ENCODE measurements at places on chromosomes 3 and 15.

- no peaks in the 10 kb centered on the region for H3K27me3 ChIP-seq
- no peak overlapping the region for H3K27ac ChIP-seq
- H3K36me3 ChIP-seq = no peaks in the 10 kb centered on the region
- H3K4me1 ChIP-seq = no peaks in the 10 kb centered on the region
- no peak overlapping the region for H3K4me3 ChIP-seq
Measured at GRCh38 chr15:70361106-70361505, 263.4 kb upstream of the TLE3 start.

DNA sequence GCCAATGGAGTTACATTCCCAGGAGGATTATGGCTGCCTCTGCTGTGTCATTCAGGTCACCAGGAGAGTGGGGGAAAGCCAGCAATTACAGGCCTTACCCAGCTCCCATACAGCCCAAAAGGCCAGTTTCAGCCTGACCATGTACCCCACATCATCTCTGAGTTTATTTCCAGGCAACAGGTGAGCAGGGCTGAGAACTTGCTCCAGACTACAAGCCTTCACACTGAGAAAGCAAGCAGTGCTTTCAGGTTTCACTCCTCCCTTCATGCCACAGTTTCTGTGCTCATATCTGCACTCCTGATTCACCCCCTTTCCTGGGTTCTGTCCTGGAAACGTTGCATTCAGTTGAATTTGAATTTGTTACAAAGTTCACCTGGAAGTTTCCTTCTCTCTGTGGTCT, 68.1 kb upstream of the ABI3BP start:
- H3K27ac ChIP-seq = no peak overlapping the region
- no peaks in the 10 kb centered on the region for H3K36me3 ChIP-seq
- H3K27me3 ChIP-seq = no peaks in the 10 kb centered on the region
- DNase-seq = no peak
- H3K4me1 ChIP-seq = no peaks in the 10 kb centered on the region

DNA sequence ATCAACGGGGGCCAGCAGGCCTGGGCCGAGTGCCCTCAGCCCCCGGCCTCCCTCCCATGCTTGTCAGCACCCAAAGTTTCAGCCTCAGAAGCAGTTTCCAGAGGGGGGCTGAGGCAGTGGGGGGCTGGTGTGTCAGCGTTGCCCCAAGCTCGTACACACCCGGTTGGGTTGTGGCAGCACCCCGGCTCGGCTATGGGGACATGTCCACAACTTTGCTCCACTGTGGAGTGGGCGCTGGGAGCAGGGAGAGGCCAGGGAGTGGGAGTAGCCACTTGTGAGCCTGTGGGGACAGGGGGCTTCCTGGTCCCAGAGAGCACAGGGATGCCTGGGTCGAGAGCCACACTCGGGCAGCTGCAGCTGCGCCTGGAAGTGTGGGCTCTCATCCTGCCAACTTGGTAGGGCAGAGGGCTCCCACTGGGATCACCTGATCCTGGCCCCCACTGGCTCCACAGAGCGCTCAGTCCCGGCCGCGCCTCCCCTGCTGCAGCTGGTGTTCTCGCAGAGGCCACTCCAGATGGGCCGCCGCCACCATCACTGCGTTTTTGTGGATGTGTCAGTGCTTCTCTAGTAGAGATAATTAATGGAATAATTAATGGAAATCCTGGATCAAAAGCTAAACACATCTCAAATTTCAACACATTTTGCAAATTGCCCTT, 75.1 kb downstream of the NR1D2 start:
- no peaks in the 10 kb centered on the region for H3K36me3 ChIP-seq
- H3K27ac ChIP-seq = no peak overlapping the region
- no peaks in the 10 kb centered on the region for H3K4me1 ChIP-seq
- H3K27me3 ChIP-seq = no peaks in the 10 kb centered on the region
- DNase-seq = no peak
- no peak overlapping the region for H3K4me3 ChIP-seq

DNA sequence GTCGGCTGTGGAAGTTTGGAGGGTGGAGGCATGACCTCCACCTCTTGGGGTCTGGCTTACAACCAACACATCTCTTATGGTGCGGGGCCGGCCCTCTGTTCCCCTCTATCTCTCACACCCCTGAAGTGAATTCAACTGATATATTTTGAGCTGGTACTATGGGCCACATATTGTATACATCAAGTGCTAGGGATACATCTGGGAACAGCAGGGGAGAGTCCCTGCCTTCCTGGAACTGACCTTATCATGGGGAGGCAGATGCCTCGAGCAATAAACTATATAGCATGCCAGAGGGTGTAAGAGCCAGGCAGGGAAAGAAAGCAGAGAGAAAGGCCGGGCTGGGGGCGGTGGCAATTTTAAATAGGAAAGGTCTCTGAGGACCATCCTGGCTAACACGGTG, 60.4 kb upstream of the TRPM1 start:
- H3K4me1 ChIP-seq = peaks cover 4% of the 10 kb centered on the region
- H3K4me3 ChIP-seq = no peak overlapping the region
- no peaks in the 10 kb centered on the region for H3K36me3 ChIP-seq

DNA sequence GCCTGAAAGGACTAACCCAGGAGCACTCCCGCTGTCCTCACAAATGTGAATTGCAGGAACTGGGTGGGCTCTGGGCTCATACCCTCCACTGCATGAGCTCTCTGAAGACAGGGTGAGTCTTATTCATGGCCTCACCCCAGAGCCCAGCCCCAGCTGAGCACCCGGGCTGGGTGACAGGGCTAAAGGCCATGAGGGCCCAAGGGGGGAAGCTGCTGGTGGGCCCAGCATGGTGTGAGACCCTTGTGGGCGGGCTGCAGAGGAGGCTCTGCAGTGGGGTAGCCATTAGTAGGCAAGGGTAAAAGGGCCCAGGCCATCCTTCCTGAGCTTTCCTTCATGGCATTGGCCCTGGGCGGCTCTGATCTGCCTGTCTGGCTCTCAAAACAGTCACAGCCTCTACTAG, 30.3 kb downstream of the SRPRB start:
- H3K27ac ChIP-seq = no peak overlapping the region
- H3K36me3 ChIP-seq = no peaks in the 10 kb centered on the region
- H3K4me1 ChIP-seq = no peaks in the 10 kb centered on the region
- no peak overlapping the region for H3K4me3 ChIP-seq
- H3K27me3 ChIP-seq = no peaks in the 10 kb centered on the region

GRCh38 chr15:74253211-74253921, 17.2 kb downstream of the CCDC33 start:
- peak; percentile 22 for DNase-seq
- H3K27me3 ChIP-seq = no peaks in the 10 kb centered on the region
- no peak overlapping the region for H3K4me3 ChIP-seq

GRCh38 chr15:48696627-48697312, 51.3 kb upstream of the FBN1 start:
- no peaks in the 10 kb centered on the region for H3K36me3 ChIP-seq
- H3K4me3 ChIP-seq = no peak overlapping the region
- no peaks in the 10 kb centered on the region for H3K4me1 ChIP-seq
- H3K27me3 ChIP-seq = no peaks in the 10 kb centered on the region
- no peak overlapping the region for H3K27ac ChIP-seq

DNA sequence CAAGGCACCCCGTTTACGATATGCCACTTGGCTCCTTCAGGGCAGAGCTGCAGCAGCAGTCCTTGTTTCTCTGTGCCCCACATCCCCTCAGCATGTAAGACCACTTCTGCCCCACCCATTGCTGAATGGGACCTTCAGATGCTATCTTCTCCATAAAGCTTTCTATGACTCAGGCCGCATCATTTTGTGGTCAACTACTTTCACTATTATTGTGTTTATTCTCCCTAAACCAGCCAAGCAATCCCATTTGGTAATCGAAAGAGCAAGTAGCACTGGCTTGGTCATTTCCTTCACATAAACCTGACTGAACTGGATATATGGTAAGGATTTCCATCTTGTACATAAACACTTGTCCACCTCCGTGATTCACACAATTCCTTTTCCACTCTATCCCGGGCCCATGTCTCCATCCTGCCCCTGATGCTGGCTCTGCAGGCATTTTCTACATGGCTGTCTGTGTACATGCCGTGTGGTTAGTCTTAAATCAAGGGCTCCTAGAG, 25.7 kb downstream of the LIPC start:
- no peaks in the 10 kb centered on the region for H3K27me3 ChIP-seq
- H3K36me3 ChIP-seq = no peaks in the 10 kb centered on the region
- H3K27ac ChIP-seq = peak overlapping the region; percentile 64

GRCh38 chr15:39462691-39463090, 118.2 kb upstream of the THBS1 start:
- H3K4me3 ChIP-seq = no peak overlapping the region
- peaks cover 6% of the 10 kb centered on the region for H3K4me1 ChIP-seq
- H3K36me3 ChIP-seq = no peaks in the 10 kb centered on the region
- H3K27ac ChIP-seq = no peak overlapping the region
- DNase-seq = no peak

DNA sequence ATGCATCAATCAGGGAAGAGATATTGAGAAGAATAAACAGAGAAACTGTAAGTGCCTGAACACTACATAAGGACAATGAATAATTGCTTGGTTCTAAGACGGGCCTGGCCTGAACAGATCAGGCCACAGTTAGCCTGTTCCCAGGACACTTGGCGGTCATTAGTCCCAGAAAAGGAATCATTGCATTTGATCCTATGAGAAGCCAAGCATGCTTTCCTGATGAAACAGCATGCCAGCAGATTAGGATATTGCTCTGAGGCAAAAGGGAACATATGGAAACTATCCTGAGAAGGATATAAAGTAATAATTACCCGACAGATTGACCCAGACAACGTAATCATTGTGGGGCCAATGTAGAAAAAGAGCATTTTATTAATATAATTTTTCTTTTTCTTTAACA, 51.9 kb downstream of the STRIT1 start:
- DNase-seq = no peak
- no peaks in the 10 kb centered on the region for H3K36me3 ChIP-seq
- H3K27ac ChIP-seq = no peak overlapping the region
- H3K4me3 ChIP-seq = no peak overlapping the region
- H3K4me1 ChIP-seq = no peaks in the 10 kb centered on the region

GRCh38 chr15:79640206-79640605, 208.1 kb downstream of the MINAR1 start:
- H3K4me1 ChIP-seq = no peaks in the 10 kb centered on the region
- no peaks in the 10 kb centered on the region for H3K27me3 ChIP-seq
- peak overlapping the region; percentile 54 for H3K27ac ChIP-seq
- peak; percentile 59 for DNase-seq
- no peak overlapping the region for H3K4me3 ChIP-seq
- H3K36me3 ChIP-seq = no peaks in the 10 kb centered on the region

DNA sequence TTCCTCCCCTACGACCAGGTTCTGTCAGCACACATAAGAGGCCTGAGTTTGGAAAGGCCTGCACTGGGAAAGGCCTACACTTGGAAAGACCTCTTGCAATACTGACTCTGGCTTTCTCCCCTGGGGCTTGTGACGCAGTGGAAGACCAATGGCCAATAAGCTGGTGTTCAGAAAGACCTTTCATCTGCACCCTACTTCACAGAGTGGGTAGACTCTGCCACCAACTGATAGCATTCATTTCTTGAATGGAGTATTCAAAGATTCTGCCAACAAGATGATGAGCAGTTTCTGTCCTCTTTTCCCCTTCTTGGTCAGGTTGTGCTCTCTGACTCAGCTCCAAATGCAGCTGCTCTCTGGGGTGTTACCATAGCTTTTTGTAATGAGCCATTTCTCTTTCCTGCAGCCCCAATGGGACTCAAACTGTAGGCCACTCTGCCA, 48.8 kb downstream of the TIPARP start:
- DNase-seq = no peak
- H3K27me3 ChIP-seq = no peaks in the 10 kb centered on the region
- H3K4me3 ChIP-seq = no peak overlapping the region
- no peaks in the 10 kb centered on the region for H3K4me1 ChIP-seq
- no peaks in the 10 kb centered on the region for H3K36me3 ChIP-seq

- H3K4me3 ChIP-seq = no peak overlapping the region
- no peak overlapping the region for H3K27ac ChIP-seq
- no peaks in the 10 kb centered on the region for H3K36me3 ChIP-seq
- no peak for DNase-seq
- no peaks in the 10 kb centered on the region for H3K27me3 ChIP-seq
Measured at GRCh38 chr15:52715411-52715810, 36.2 kb upstream of the ATOSA start.

GRCh38 chr15:69852482-69852881, 245.2 kb downstream of the TLE3 start:
- H3K27me3 ChIP-seq = no peaks in the 10 kb centered on the region
- H3K4me1 ChIP-seq = peaks cover 26% of the 10 kb centered on the region
- peak overlapping the region; percentile 59 for H3K27ac ChIP-seq

DNA sequence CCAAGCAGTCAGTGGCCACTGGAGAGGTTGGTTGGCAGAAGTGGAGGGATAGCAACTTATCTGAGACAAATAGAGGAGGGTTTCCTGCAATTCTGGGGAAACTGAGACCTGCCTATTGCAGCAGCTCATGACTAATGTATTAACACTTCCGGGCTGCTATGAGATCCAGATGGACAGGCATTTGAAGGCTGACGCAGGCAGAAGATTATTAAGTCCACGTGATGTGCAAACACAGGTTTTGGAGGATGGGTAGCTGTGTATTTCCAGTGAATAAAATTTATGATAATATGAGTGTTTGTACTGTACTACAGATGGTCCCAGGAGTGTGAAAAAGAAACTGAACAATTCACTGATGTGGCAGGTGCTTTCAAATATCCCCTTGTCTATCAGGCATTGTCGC, 28.5 kb upstream of the CFAP161 start:
- no peak overlapping the region for H3K27ac ChIP-seq
- H3K4me3 ChIP-seq = no peak overlapping the region
- peaks cover 10% of the 10 kb centered on the region for H3K27me3 ChIP-seq
- H3K36me3 ChIP-seq = no peaks in the 10 kb centered on the region
- no peak for DNase-seq

DNA sequence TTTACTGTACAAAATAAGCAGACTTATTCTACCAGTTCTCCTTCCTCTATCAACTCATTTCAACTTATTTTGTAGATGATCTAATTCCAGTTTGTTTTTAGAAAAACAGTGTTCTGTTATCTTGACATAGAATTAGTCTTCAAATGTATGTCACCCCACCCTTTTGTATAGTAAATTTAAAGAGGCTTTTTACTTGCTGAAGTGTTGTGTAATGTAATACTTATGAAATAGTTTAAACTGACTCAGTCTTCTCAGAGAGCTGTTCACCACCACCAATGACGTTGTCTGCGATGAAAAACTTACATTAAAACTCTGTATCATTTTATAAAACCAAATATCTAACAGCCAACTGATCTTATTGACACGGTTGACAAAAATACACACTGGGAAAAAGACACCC, 82.9 kb downstream of the RAP2B start:
- H3K27me3 ChIP-seq = no peaks in the 10 kb centered on the region
- H3K27ac ChIP-seq = no peak overlapping the region
- H3K4me1 ChIP-seq = peaks cover 2% of the 10 kb centered on the region
- H3K4me3 ChIP-seq = no peak overlapping the region
- no peak for DNase-seq

DNA sequence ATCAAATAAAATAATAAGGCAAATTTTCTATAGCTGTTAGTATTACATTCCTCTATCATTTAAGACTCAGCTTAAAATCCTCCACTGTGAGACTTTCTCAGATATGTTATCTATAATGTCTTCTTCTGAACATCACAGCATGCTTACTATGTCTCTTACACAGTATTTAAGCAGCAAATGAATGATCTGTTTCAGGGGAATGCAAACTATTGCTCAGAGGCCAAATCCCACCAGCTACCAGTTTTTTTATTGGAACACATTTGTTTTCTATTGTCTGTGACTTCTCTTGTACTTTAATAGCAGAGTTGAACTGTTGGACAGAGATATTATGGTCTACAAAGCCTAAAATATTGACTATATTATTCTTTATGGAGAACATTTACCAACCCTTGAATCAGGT, 59.6 kb downstream of the C3orf38 start:
- DNase-seq = no peak
- H3K27ac ChIP-seq = no peak overlapping the region
- no peaks in the 10 kb centered on the region for H3K36me3 ChIP-seq
- H3K4me3 ChIP-seq = no peak overlapping the region
